Ascending aorta (tissue), 2 donors: ENCODE measurements at places on chromosomes 2 and 18.

GRCh38 chr18:29007986-29008654 lies 831.2 kb upstream of the CDH2 start:
- DNase-seq = no peak

DNA sequence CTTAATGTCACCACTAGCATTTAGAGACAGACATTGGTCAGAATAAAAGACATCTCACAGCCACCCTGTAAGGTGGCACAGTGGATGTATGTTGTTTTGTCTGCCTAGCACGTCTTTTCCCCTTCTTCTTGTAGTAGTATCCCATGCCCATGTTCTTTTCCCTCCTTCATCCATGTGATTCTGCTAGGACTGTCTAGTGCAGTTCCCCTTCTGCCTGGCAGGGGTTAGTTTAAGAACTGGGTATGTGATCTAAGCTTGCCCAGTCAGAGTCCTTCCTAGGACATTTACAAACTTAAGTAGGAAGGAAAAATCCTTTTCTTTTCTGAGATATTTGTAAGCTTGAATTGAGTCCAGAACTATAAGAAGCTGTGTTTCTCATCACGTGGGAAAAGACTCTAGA lies 172.3 kb downstream of the BABAM2 start:
- DNase-seq = no peak

GRCh38 chr18:63074981-63075404 lies 244.6 kb downstream of the BCL2 start:
- DNase-seq = peak; percentile 85

GRCh38 chr2:62404913-62405312 lies 101.1 kb downstream of the TMEM17 start:
- no peak for DNase-seq

DNA sequence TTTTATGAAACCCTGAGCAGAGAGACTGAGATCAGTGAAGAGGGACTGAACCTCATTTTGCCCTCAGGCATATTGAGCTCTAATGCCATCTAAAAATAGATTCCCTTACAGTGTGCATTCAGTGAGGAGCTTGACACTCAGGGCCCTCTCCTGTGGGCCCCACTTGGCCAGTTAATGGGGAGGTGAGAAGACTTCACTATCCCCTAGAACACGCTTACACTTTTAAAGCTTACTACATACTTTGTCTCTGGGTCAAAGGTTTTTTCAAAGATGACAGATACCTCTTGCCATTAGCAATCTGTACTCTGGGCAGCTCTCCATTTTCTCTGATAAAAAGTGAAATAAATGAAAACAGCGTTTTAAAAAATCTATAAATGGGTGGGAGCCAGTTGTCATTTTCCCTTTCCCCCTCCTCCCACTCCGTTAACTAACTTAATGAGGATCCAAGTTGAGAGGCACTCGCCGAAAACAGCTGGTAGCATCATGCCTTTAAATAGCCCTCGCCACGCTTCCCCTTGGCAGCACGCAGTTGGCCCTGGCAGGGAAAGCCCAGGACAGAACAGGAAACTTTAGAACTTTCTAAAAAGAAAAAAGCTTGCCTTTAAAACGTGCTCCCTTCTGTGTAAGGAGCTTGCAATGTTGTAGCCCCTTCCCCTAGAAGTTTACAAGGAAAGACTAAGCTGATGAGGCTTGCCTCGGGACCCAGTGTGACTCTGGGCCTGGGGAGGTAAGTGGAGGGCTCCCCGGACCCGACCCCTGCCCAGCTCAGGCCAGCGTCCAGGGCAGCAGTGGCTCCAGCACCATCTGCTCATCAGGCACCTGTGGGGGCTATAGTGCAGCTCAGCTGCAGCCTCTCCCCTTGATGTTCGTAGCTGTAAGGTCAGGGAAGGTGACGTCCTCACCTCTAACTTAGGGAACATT lies 58.8 kb upstream of the FOSL2 start:
- peak; percentile 84 for DNase-seq

DNA sequence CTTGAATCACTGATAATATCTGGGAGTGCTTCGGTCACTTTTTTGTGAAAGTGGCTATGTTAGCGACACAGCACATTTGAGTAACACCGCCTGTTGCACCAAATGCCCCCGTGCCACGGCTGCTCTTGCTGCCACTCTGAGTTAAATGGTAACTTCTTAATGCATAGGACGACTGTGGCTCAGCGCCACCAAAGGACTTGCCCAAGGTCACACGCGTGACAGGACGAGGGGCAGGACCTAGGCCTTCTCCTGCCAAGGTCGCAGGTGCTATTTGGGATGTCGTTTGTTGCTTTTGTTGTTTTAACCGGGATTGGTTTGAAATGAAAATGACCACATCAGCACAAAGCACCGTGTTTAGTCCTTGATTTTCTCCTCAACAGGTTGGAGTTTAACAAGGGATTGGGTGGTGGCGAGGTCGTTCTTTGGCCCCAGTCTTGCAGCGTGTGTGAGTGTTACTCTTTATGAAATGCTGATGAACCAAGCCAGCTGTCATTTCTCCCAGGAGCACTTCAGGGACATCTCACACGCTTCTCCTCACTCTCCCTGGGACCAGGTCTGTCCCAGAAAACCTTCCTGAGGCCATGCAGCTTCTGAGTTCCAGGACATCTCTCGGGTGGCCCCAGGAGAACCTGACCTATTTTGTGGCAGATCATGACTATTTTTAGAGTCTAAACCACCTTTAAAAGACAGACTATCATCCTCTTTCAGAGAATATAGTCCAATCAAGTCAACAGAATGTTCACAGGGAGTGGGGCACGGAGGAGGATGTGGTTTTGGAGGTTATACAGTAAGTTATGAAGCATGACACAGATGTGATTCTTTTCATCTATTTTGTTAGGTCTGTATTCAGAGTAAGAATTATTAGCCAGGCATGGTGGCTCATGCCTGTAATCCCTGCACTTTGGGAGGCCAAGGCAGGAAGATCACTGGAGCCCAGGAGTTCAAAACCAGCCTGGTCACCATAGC lies 49.9 kb downstream of the MTCL1 start:
- no peak for DNase-seq

- peak; percentile 88 for DNase-seq
Observed at GRCh38 chr2:217223222-217223930, 363.5 kb upstream of the TNP1 start.

GRCh38 chr2:37387148-37387835 lies 42.9 kb downstream of the QPCT start:
- no peak for DNase-seq

- peak; percentile 74 for DNase-seq
Observed at GRCh38 chr2:36561237-36561944, 36.6 kb downstream of the FEZ2 start.

DNA sequence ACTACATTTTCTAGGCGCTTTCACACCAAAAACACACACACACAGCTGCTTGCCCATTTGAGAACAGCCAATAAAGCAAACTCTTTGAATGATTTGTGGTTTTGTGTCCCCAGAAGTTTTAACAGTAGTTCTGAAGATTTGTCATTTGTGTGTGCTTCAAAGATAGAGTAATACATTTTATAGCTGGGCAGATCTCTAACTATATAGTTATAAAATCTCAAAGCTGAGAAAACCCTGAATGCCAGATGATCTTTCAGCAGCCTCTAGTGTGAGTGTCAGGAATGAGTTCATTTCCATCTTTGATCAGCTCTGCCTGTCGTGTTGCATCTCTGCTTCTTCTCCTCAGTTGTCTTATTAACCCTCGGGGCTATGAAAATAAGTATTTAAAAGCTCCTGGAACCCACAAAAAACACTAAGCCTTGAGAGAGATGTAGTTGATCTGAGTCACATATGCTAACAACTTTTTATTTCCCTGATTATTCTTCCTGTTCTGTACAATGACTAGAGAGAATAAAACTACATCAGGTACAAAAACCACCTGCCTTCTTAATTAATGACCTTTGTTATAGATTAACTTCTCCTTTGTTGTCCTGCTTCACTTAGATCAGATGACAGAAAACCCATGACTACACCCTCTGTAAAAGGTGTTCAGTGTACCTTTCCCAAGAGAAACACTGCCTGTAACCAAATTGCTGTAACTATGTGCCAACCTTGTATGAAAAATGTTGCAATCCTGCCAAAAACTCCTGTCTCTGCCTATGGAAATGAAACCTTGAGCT lies 30.0 kb upstream of the SLC3A1 start:
- no peak for DNase-seq

DNA sequence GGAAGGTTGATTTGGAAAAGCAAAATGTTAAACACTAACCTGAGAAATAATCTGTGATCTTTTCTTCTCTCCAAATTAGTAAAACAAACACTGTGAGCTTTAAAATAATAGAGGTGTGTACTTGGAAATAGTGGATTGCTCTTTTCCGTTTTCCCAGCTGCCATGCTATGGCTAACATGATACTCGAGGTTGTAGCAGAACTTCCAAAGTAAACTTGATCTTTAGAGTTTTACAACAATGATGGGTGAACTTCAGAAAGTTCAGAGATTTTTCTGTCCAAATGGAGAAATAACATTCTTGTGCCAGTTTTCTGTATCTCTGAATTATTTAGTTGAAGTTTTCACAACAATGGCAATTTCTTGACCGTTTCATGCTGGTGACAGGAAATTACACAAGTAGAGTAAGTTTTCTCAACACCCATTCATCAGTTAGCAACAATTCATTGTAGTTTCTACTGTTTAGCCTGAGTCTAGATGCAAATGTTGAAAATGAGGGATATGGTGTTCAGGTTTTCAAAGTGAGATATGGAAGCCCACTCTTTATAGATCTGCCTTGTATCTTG lies 135.3 kb upstream of the CTAGE1 start:
- DNase-seq = no peak

DNA sequence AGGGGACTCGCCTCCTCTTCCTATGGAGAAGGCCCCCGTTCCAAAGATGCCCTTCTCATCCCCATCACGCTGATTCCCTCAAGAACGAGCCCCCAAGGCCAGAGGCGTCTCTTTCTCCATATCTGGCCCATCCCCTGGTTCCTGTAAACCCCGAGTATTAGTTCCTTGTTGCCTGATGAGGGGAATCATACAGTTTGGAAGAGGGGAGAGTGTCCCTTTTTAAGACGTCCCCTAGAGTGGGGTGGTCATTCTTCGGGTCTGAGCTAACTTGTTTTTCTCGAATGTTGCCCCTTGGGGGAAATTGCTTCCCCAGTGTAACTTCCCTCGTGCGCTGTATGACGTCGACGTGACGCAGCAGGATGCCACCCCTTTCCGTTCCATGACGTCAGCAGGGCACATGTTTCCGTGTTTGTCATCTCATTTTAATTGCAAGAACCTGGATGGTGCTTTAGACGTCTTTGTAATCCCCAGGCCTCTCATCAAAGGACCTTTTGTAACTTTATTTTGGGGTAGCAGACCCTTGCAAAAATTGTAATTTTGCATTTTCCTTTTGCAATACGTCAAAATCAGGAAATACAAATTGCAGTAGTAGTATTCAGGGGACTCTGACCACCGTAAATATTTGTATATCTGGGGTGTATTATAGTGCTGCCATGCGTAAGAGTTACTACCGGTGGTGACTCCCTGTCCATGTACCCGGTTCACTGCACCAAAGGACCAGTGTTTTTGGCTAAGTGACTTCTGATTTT lies 569 bp downstream of the BABAM2 start:
- DNase-seq = peak; percentile 93

DNA sequence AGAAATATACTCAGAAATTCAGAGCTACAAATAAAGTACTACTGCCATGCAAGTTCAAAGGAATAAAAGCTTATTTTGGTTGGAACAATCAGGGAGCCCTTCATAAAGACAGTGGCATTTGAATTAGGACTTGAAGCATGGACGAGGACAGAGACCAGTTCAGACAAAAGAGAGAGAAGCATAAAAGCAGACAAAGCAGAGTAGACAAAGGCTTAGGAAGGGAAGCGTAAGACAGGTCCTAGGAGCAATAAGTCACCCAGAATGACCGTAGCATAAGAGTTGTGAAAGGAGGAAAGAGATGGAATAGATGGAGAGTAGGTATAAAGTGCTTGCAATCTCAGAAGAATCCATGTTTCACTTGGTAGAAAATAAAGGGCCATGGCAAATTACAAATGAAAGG lies 14.0 kb downstream of the PDE1A start:
- no peak for DNase-seq

DNA sequence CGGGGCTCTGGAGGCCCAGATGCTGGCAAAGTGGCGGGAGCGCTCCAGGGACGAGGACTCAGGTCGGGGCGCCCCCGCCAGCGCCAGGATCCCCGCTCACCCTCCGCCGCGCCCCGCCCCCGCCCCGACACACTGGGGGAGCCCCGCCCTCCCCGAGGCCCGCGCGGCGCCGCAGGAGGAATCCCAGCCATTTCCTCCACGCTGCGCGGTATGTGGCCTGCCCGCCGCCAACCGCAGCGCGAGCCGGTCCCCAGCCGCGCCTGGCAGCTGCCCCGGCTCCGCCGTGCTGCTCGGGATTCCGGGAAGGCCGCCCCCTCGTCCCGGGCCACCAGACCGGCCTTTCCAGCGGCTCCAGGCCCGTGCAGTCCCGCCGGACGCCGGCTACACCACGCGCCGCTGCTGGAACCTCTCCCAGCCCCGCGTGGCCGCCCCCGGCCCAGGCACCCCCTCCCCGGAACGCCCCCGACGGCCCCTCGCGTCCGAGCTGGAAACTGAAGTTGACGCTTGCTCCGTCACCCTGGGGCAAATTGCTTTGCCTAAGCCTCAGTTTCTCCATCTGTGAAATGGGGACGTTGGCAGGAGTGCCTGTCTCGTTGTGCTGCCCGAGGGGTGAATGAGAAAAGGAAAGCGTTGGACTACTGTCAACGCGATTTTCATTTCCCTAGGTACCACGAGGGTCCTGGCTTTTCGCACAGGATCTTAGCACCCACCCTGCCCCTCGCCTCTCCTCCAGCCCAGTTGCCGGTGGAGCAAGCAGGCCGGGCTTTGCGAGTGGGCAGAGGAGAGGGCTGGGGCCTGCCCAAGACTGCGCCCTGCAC lies 53.6 kb downstream of the PKDCC start:
- no peak for DNase-seq

DNA sequence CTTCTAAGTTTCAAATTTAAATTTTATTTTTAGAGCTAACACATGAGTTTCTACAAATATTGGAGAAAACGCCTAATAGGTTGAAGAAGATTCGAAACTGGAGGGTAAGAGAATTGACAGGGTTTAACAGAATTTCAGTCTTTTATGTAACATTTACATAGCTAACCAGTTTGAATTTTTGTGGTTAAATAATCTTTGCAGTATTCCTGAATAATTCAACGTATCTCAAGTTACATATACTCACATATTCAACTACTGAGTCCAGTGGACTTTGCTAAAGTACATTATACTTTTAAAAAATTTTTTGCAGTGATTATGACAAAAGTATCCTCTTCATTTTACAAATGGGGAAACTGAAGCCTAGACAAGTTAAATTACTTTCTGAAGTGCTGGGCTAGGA lies 34.0 kb downstream of the CCNT2 start:
- DNase-seq = no peak

GRCh38 chr18:3758531-3758930 lies 308.6 kb downstream of the TGIF1 start:
- DNase-seq = no peak
